ENCODE measurements at places on chromosomes 16 and 17.
A peak's percentile ranks its signal among the peaks of the same experiment; 100 is the strongest.

DNA sequence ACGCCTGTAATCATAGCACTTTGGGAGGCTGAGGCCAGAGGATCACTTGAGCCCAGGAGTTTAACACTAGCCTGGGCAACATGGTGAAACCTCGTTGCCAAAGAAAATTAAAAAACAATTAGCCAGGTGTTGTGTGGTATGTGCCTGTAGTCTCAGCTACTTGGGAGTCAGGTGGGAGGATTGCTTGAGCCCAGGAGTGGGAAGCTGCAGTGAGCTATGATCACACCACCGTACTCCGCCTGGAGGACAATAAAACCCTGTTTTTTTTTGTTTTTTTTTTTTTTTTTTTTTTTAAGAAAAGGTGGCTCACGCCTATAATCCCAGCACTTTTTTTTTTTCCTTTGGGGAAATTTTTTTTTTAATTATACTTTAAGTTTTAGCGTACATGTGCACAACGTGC, 26.1 kb downstream of the RAP1GAP2 start:
- DNase-seq, result no peak

GRCh38 chr17:63741408-63742173, at the start of gene STRADA:
Gene STRADA, minus strand, starts transcription at chr17:63741799. Its CDS starts 13,430 bp downstream, at chr17:63728369.
- peak; percentile 99 for DNase-seq

DNA sequence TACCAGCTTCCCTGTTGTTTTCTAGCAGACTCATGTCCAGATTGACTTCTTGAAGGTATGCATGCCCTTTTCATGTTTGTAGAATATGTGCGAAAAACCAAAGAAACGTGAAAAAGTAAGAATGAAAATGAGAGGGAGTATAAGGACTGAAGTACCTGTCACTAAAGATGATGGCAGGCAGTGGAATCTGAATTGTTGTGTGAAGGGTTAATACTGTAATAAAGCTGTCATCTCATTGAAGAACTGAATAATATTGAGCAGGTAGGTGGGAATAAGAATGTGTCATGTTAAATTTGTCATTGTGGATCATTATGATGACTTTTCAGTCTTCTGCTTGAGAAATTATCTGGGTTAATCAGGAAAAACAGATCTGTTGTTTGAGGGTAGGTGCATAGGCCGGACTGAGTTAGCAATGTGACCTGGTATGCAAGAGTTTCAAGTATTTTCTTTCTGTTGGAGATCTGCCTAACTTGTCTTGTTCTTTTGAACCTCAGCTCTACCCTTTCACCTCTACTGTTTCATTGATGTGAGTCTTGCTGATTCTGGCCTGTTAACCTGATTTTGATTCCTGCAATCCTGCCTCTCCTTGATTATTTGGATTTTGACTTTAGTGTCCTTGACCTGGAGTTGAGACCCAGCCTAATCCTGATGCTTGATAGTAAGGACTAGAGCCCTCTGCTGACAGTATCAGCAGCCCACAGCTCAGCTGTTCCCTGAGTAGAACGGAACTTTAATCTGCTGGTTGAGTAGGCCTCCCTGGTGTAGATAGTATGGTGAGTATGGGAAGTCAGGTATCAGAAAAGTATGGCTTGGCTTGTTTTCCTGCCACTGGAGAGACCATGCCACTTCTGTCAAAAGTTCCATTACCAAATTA, 64.6 kb downstream of the MAP2K4 start:
- no peak for DNase-seq

DNA sequence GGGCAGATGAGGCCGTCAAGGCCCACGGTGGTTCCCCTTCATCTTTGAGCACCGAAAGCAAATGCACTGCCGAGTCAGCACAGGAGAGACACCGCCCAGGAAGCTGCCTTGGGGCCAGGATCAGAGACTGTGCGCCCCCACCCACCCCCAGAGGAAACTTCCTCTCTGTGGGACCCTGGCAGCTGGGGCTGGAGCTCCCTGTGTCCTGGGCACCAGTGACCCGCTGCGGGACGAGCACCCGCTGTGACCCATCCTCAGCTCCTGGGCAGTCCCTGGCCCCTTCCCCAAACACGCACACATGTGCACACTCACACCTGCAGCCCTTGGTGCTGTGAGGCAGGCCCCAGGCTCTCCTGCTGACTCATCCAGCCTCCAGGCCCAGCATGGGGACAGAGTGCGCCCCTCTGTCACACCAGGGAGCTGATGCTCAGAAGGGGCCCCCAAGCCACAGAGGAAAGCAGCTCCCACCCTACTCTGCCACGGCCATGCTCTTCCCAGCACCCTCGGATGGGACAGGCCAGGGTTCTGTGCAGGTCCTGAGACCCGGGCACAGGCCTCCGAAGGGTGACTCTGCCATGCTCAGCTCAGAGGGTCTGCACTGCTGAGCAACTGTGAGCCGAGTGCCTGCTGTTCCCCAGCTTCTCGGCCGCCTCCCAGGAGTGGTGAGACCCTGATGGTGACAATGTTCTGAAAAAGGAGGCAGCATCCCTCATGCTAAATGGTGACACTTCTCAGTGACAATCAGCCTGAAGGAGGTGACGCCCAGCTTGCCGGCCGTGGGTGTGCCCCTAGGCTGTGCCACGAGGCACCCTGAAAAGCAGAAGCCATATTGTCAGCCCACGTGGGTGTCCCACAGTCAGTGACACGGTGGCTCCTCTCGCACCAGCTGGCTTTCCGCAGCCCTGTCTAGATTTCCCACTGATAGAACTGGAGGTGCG, 3.6 kb downstream of the PIEZO1 start:
- peak; percentile 75 for DNase-seq

GRCh38 chr17:32495359-32496231, 8.8 kb downstream of the CDK5R1 start:
- no peak for DNase-seq

DNA sequence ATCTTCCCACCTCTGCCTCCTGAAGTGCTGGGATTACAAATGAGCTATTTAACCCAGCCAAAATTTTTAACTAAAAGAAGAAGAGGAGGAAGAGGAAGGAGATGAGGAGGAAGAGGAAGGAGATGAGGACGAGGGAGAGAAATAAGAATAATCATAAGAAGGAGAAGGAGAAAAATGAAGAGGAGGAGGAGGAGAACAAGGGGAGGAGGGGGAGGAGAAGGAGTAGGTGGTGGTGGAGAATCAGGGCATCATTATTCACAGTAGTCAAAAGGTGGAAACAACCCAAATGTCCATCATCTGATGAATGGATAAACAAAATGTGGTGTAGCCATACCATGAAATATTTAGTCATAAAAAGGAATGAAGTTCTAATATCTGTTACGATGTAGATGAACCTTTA, 21.2 kb upstream of the MGAT5B start:
- DNase-seq, result no peak

- DNase-seq, result no peak
Measured at GRCh38 chr17:76948726-76949342, 80.6 kb downstream of the MGAT5B start.

Measured in CD4-positive, alpha-beta T cell treated with Interleukin-17A for 1 hour (primary cell).